Endothelial cell (in vitro differentiated cells): ENCODE measurements at places on chromosomes 3 and 15.

DNA sequence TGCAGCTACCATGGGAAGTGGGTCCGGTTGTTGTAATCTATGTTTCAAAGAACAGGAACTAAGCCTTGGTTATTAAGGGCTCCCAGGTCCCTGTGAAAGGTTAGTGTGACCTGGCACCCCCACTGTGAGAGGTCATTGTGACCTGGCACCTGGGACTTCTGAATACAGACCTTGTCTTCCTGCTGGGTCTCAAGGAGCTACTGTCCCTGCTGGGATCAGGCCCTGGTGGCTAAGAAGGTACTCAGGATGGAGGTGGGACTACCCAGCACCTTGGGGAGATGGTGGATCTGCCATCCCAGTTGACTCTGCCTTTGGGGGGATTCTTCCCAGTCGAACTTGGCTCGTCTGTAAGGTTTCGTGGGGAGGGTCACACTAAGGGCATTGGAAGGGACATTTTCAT is 10.3 kb upstream of the SLCO2A1 start:
- no peak for DNase-seq

DNA sequence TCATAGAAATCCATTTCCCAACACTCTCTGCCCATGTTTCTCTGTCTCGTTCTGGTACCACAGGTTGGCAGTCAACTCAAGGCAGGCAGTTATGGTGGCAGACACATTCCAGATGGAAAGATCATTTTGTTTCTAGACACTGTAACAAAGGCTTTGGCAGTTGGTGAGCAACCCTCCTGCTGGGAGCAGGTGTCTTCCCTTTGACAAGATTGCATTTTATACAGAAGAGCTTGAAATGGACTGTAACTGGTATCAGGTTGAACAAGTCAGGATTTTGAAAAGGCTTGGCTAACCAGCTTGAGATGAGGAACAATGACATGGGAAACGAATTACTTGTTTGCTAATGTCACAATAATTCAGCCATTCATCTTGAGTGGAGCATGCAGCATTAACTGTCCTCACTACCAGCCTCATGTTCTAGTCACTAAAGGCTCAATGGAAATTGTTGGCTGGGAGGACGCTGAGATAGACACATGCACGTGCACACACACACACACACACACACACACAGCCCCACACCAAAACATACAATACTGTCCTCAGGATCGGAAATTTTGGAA is 170.0 kb downstream of the SEMA6D start:
- no peak for DNase-seq

GRCh38 chr15:57849317-57849716 is 142.8 kb downstream of the POLR2M start:
- DNase-seq: no peak

DNA sequence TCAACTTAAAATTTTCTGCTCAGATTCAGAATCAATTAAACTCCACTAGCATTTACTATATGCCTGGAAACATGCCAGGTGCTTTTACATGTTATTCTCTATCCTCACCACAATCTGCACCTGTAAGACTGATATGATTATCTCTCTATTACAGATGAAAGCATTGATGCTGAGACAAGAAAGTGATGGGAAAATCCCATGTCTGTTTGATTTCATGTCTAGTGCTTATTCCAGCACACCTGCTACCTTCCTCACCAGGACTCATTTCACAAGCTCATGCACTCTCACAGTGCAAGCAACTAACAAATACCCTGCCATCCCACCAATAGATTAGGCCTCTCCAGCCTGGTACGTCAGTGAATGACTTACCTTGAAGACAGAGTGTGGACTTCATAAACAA is 25.0 kb upstream of the BCL6 start:
- DNase-seq: no peak

DNA sequence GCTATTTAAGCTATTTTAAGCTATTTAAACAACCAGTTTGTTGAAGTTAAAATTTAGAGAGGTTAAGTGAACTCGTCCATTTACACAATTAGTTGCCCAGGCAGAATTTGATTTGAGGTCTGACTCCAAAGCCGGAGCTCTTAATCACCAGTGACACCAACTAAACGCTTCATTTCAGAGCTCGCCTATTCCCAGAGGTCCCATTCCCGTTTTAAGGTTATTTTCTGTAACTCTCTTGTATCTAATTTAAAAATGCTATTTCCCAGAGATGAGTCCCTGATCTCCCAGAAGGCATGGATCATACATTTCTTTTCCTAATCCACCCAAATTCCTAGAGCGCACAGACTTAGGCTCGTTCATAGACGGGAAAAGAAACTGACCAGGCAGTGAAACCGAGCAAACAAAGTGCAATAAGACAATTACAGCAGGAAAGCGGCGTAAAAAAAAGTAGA is 904 bp upstream of the MCTP2 start:
- no peak for DNase-seq

- no peak for DNase-seq
These were observed 11.5 kb upstream of the PRKAR2A start for GRCh38 chr3:48859206-48859605.

- no peak for DNase-seq
These were observed 248.3 kb downstream of the WDR72 start for GRCh38 chr15:53511175-53511574.

GRCh38 chr3:47098910-47099309 is 65.0 kb downstream of the SETD2 start:
- DNase-seq: no peak

GRCh38 chr3:72641684-72642083 is 206.6 kb downstream of the SHQ1 start:
- no peak for DNase-seq

DNA sequence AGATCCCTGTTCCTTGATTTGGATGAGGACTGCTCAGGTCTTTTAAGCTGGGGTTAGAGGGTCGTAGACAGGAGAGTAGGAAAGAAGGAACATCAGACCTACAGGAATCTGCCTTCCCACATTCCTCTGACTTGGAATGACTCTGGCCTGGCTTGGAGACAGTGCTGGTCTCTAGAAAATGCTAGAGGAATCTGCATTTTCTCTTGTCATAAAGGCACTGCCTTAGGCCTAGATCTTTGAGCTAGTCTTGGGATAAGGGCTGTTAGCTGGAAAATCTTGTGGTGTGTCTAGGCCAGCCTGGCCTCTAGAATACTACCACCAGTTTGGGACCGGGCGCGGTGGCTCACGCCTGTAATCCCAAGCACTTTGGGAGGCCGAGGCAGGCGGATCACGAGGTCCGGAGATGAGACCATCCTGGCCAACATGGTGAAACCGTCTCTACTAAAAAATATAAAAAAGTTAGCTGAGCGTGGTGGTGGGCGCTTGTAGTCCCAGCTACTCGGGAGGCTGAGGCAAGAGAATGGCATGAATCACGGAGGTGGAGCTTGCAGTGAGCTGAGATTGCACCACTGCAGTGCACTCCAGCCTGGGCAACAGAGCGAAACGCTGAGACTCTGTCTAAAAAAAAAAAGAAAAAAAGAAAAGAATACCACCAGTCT is 17.3 kb upstream of the BSN start:
- DNase-seq: no peak

DNA sequence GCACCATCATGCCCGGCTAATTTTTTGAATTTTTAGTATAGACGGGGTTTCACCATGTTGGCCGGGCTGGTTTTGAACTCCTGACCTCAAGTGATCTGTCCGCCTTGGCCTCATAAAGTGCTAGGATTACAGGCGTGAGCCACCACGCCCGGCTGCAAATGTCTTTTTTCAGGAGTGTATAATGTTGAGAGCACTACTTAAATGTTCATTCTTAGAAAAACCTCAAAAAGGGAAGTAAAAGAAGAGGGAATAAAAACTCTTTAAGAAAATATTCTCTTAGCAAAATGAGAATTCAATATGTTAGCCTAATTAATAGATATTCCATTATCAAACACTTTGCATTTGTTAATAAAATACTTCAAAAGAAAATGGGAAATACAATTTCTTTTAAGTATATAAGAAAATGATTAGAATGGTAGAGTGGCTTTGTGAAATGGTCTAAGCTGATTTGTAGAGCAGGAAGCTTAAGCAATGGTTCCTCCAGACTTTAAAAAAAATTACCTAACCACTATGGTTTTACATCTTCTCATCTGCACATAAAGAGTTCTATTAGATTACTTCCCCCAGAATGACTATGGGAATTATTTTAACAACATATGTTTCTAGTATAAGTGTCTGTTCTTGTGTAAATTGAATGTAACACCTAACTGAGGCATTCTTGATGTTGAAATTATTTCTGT is 226.7 kb upstream of the ALCAM start:
- no peak for DNase-seq

DNA sequence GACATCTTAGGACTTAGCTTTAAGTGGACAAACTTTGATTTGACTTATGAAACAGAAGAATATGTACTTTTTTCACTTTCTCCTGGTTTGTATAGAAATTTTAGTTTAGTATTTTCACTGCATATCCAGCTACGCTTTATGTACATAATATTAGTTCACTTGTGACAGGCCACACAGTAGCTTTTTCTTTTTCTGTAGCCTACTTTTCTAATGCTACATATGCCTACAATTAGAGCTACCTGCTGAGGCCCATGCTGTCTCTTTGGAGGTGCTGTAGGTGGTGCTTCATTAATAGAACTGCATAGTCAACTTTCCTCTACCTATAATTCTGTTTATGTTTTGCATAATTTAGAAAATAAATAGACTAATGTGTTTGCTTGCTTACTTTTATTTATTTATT is 191.6 kb downstream of the NLGN1 start:
- DNase-seq: no peak

DNA sequence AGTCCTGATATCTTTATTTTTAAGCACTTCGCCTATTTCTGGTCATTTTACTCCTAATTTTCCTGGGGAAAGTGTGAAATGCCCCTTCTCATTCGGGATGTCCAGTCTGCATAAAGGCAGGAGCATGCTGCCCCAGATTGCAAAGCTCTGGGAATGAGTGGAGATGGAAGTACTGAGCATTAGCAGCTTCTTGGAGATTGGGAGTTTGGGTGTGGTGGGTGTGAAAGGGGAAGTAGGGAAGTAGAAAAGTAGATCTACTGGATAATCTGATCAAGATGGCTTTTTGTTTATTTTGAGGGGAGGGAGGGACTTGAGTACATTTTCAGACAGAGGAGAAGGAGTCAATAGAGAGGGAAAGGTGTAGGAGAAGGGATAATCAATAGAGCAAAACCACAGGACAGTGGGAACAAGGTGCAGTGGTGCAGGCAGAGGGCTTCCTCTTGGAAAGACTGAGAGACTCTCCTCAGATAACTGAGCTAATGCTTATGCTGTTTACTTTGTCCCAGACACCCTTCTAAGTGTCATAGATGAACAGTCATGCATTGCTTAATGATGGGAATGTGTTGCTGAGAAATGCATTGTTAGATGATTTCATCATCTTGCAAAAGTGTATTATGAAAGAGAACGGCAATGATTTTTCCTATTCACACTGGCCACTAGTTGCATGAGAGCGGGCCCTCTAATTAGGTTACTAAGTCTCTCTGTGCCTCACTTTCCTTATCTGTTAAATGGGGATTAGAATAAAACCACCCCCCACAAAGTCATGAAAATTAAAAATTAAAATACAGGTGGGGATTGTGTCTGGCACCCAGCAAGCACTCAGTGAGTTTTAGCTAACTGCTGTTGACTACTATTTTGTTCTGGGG is 45.5 kb downstream of the PHLDB2 start:
- no peak for DNase-seq

GRCh38 chr15:68341760-68342725 is 64.5 kb downstream of the FEM1B start:
- DNase-seq: no peak

DNA sequence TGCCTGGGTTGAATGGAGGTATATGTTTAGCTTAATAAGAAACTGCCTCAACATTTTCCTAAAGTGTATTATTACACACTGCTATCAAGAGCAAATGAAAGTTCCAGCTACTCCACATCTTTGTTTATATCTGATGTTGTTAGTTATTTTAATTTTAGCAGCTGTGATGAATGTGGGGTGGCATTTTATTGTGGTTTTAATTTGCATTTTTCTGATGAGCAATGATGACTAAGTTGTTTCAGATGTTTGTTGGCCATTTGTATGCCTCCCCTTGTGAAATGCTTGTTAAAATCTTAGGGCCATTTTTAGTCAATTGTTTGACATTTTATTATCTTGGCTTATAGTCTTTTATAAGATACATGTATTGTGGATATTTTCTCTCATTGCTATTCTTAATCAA is 260.4 kb upstream of the SLCO3A1 start:
- DNase-seq: no peak

- DNase-seq: no peak
These were observed 236.6 kb downstream of the SOX2 start for GRCh38 chr3:181948286-181948685.

DNA sequence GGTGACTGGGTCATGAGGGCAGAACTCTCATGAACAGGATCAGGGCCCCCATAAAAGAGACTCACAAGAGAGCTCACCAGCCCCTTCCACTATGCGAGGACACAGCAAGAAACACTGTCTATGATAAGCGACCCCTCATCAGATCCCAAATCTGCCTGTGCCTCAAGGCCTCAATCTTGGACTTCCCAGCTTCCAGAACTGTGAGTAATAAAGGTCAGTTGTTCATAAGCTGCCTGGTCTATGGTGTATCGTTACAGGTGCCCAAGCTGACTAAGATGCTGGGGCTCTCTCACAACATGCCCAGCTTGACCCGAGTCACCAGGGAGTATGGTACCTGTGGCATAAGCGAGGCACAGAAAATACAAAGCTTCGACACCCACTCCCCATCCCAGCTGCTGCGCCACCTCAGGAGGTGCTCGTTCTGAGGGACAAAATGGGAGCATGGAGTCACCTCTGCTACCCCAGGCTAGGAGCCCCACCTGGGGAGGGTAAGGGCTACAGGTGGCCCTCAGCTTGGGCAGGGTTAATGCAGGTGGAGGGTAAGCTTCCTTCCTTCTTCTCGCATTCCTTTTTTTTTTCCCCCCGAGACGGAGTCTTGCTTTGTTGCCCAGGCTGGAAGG is 234.1 kb downstream of the ADAMTS17 start:
- no peak for DNase-seq

DNA sequence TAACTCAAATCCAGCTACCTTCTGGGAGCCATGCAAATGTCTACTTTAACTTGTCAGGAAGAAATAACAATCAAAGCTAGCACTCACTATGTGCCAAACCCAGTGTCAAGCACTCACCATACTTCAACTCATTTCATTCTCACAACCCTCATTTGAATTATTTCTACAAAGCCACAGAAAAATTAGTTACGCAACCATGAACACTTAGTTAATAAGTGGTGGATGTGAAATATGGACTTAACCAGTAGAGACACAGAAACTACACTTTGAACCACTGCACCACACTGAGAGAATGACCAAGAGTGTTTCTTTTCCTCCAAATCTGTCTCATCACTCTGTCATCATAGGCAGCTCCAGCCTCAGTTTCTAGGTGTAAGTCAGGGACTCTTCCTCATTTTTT is 91.0 kb upstream of the MBNL1 start:
- no peak for DNase-seq

DNA sequence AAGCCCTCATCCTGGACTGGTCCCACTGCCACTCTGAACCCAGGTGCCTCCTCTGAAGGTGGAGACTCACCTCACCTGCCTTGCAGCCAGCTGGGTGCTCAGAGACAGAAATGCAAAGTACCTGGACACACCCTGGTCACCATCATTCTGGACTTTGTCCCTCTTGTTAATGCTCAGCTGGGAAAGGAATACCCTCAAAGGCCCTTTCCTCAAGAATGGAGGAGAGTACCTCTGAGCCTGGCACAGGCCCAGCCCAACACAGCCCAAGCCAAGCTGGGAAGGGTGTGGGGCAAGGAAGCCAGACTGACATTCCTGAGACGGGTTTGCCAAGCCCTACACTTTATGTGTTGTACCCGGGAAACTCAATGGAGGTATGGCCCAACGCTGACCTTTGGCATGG is 983 bp upstream of the ALAS1 start:
- no peak for DNase-seq
